ENCODE measurements at places on chromosomes 5 and 9.

DNA sequence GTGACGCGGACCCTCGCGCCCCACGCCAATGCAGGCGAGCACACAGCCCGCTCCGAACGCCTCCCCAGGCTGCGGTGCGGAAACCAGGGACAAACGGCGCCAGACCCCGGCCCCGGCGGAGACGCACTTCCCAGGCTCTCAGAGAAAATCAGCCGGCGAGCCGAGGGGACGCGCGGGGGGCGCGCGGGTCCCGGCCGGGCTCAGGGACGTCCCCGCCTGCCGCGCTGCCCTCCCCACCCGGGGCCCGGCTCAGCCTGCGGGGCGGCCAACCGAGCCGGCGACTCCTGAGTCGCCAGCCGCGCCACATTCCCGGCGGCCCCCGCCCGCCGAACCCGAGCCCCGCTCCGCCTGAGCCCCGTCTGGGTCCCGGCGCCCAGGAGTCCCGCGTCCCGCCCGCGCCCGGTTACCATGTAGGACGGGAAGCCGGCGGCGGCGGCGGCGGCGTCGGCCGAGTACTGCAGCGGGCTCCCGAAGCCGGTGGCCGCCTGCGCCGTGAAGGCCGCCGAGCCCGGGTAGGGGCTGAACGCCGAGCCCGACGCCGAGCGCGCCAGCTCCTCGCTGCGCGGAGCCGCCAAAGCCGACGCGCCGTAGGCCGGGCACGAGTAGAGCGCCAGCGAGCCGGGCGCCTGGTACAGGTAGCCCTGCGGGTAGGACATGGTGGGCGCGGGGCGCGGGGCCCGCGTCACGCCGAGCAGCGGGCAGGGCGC is 566 bp downstream of the IRX2 start:
- DNase-seq = no peak

DNA sequence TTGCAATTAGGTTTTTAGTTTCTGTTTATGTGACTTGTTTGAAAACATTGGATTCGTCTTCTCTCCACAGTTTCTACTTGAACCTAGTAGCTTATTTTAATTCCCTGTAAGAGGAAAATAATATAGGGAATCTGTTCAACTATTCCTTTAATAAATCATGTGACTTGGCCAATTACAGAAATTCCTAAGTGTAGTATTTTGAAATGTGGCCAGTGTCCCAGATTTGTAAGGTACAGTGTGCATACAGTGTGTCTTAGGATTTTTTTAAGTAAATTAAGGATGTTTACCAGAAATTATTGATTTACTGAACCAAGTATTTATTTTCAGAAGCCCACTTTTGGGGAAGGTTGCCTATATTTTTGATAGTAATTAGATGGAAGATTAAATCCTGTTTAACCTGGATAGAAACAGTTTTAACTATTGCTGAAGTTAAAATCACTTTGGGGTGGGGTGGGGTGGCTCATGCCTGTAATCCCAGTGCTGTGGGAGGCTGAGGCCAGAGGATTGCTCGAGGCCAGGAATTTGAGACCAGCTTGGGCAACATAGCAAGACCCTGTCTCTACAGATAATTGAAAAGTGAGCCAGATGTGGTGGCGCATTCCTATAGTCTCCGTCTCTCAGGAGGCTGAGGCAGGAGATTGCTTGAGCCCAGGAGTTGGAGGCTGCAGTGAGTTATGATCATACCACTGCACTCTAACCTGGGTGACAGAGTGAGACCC is 36.9 kb downstream of the G3BP1 start:
- DNase-seq = no peak

DNA sequence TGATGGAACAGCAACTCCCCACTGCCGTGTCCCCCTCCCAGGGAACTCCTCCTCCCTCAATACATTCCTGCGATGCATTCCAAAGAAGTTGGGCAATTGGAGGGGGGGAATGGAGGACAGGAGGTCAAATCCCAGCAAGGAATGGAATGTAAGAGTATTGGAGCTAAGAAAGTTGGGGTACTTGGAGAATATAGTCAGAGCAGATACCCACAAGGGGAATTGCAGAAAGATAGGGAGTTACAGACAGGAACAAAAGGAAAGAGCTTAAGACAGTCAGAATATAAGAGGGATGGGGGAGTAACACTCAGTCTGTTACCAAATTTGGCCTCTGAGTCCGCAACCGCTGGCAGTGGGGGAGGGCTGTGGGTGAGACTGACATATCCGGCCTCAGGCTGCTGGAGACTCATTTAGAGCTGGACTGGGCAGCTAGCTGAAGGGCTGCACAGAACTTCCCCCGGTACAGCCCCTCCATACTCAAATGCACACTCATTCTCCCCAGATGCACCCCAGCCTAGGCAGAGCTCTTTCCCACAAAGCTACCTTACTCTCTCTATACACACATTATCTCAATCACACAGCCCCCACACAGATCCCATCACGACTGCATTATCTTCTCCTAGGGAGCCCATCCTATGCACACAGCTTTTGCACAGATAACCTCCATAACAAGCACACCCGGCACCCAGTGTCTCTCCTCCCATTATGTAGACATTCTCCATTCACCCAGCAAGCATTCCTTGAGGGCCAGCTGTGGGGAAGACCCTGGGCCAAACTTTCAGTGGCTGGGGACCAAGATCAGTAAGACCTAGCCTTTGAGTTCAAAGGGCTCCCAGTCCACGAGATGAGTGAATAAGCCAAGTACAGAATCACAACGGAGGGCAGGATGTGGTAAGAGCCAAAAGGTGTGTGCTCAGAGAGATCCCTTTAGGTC is 3.7 kb downstream of the TLN1 start:
- DNase-seq = peak; percentile 87

- DNase-seq = no peak
Measured at GRCh38 chr9:4590430-4591122, 71.5 kb upstream of the PLPP6 start.

- no peak for DNase-seq
Measured at GRCh38 chr5:173163219-173163618, 18.9 kb downstream of the BNIP1 start.

- no peak for DNase-seq
Measured at GRCh38 chr5:179295778-179296149, 49.5 kb downstream of the ADAMTS2 start.

- DNase-seq = no peak
Measured at GRCh38 chr5:76204191-76204590, 121.0 kb downstream of the SV2C start.

DNA sequence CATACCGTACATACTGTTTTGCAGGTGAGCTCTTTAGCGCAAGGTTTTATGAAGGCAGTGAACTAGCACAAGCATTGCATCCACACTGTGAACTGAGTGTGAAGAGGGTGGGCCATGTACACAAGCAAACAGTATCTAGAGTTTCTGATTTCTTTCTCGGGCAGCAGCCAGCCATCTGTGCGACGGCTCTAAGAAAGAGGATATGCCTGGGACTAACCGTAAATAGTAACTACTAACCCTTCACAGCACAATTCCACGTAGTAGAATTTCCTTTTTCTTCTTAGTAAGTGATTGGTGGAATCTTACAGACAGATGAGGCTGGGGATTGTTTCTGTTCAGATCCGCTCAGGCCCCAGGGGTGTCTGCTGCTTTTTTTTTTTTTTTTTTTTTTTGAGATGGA is 89.0 kb downstream of the DRD1 start:
- no peak for DNase-seq

- DNase-seq = no peak
Measured at GRCh38 chr5:150561192-150561512, 53.2 kb downstream of the NDST1 start.

- no peak for DNase-seq
Measured at GRCh38 chr9:72680593-72681282, 159.3 kb downstream of the TMC1 start.

DNA sequence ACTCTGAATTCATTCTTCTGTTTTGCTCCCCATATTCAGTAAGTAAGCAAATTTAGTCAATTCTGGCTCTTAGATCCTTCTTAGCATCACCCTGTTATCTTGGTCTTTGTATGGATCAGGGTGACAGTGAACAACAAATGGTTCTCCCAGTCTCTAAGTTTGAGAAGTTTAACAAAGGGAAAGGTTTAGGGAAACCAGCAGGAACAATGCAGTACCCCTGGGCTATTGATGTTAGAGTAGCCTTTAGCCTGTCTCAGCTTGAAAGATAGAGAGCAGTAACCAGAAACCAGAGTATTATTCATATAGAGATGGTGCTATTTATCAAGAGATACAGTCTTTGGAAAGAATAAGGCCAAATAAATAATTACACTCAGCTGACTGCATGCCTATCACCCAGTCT is 241.8 kb downstream of the CDH12 start:
- no peak for DNase-seq

GRCh38 chr9:91359734-91360470 is 1.8 kb downstream of the AUH start:
- no peak for DNase-seq

- DNase-seq = no peak
Measured at GRCh38 chr5:141490271-141490670, 1.4 kb downstream of the PCDHGC5 start.

- no peak for DNase-seq
Measured at GRCh38 chr9:109556786-109557185, 58.7 kb upstream of the PTPN3 start.

GRCh38 chr5:126133424-126133823 is 289.8 kb upstream of the GRAMD2B start:
- no peak for DNase-seq

- DNase-seq = no peak
Measured at GRCh38 chr5:175597718-175598117, 60.2 kb upstream of the HRH2 start.

- DNase-seq = no peak
Measured at GRCh38 chr9:84969084-84969483, 299.6 kb downstream of the NTRK2 start.

DNA sequence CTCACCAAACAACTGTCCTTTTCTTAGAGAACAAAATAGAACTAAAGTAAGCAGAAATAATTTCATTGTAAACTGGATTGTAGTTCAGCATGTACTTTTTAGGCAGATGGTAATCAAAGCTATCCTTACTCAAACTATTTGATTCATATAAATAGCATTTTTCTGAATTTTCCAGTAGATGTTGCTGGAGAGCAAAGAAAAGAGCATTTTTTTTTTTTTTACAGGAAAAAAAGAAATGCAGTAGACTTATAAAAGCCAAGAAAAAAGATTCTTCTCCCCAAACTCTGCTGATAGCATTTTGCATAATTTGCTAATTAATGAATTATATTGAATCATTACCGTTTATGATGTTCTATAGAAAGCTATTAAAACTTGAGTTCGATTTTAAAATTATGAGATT is 715.3 kb upstream of the WWC1 start:
- no peak for DNase-seq

GRCh38 chr5:107538331-107538730 is 132.4 kb downstream of the EFNA5 start:
- no peak for DNase-seq

- no peak for DNase-seq
Measured at GRCh38 chr5:72531496-72532190, 24.4 kb upstream of the ZNF366 start.

GRCh38 chr5:54551926-54552325 is 34.4 kb downstream of the SNX18 start:
- no peak for DNase-seq

- DNase-seq = no peak
Measured at GRCh38 chr5:9302218-9302617, 243.7 kb downstream of the SEMA5A start.

DNA sequence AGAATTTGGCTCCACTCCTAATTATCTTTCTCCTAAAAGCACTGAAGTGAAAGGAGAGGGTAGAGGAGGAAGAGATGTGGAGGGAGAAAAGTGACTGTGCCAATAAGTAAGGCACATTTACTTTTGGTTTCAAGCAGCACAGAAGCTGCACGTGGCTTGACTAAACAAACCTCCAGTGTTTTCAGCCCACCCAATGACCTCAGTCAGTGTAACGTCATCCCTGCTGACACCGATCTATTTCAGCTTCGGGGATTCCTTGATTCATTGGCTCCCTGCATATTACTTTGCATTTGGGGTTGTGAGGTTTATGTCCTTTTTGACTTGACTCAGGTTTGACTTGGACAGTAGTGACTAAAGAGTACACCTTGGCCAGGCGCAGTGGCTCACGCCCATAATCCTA is 35.6 kb upstream of the NIM1K start:
- DNase-seq = no peak

DNA sequence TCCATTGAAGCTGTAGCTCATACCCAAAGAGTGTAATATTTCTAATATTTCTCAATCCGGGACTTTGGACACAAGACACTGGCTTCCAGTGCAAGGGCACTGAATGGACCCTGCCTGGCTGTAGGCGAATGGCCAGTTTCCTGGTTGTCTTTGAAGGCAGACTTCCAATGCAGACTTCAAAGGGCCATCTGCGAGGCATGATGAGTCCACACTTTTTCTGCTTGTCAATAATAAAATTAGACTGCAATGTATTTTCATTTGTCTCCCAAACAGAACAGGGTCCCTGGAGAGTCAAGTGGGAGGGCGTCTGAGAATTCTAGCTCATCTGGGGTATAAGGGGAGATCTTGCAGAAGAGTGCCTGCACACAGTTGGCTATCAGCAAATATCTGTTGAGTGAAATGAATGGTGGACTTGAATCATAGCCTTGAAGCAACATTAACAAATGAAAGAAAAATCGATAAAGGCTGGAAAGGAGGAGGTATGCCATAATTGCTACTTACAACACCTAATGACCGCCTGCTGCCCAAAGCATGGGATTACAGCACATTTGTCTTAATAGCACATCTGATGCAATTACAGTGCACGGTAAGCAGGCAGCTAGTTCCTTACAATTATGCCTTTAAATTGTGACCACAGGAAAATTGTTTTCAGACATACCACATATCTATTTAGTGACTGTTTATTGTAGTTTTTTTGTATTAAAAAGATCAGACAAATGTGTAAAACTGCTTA is 137.5 kb downstream of the ARHGEF28 start:
- no peak for DNase-seq

GRCh38 chr5:136145030-136145429 is 12.4 kb downstream of the SMAD5 start:
- DNase-seq = no peak

DNA sequence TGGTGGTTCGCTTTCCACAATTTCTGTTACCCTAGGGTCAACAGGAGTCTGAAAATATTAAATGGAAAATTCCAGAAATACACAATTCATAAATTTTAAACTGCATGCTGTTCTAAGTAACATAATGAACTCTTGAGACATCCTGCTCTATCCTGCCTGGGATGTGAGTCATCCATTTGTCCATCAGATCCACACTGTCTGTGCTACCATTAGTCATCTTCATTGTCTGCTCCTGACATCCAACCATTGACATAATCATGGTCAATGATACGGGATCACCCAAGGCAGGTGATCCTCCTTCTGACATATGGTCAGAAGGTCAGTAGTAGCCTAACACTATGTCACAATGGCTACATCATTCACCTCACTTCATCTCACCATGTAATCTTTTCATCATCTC is 276.7 kb upstream of the KIF2A start:
- no peak for DNase-seq

- peak; percentile 87 for DNase-seq
Measured at GRCh38 chr5:54090495-54091120, 219.8 kb downstream of the ARL15 start.

Data from fibroblast of skin of left biceps (primary cell).